ENCODE measurements at places on chromosomes 4 and X.
A peak's percentile ranks its signal among the peaks of the same experiment; 100 is the strongest.

DNA sequence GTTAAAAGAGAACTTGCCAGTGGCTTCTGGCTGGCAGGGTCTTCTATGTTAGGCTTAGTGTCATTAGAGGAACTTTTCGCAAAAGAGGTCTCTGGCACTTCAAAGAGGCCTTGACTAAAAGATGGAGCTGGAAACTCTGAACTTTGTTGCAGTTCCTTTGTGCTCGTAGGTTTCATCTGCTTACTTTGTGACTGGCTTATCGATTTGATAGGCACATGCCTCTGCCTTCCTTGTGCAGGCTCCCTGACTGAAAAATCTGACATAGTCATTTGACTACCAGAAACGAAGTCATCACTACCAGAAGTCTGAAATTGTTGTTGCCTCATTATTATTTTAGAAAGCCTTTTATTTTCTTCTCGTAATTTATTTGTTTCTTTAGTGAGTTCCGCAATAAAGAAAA lies 93.9 kb upstream of the IL13RA1 start:
- DNase-seq = no peak

- no peak for DNase-seq
Observed at GRCh38 chr4:107572281-107572680, 147.8 kb downstream of the PAPSS1 start.

DNA sequence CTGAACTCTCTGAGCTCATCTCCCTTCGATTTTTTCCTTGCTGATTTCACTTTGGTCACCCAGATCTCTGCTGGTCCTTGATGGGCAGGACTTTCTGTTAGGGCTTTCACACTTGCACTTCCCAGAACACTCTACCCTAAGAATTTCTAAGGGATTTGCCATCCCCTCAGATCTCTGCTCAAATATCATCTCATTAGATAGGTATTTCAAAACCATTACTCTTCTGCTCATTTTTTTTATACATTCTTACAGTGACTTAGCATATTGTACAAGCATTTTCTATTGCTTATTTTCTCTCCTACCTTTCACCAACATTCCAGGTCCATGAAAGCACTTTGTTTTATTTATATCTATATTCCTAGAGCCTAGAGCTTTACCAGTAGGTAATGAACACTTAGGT lies 913.3 kb downstream of the PDHA2 start:
- no peak for DNase-seq

GRCh38 chr4:17511509-17511949 lies 361 bp downstream of the QDPR start:
- no peak for DNase-seq

DNA sequence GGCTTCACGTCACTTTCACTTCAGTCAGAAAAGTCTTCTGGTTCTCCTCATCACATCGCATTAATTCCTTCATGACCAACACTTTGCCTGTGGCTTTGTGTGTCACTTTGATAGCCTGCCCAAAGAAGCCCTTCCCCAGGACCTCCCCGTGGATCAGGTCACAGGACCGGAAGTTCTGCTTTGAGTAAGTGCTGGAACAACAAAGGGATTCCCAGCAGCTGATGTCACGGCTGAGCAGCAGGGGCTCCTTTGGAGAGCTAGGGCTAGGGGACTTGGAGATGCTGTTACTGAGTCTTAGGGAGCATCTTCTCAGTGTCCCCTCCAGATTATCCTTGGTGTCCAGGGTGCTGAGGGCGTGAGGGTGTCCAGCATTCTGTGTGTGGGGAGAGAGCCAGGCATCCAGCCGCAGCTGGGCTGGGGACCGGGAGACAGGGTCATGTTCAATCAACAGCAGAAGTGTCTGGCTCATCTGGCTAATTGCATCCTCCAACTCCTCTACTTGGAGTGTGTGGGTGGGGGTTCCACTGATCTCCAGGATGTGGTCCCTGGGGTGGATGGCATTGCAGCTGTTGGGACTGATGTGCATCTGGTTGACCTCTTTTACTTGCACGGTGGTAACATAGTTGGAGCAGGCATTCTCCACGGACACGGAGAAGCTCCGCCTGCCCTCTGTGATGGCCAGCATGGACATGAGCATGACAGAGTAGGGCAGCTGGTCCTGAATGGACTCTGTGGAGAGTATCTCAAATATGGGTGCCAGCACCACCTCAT lies 39.2 kb upstream of the ARHGAP6 start:
- DNase-seq = no peak

DNA sequence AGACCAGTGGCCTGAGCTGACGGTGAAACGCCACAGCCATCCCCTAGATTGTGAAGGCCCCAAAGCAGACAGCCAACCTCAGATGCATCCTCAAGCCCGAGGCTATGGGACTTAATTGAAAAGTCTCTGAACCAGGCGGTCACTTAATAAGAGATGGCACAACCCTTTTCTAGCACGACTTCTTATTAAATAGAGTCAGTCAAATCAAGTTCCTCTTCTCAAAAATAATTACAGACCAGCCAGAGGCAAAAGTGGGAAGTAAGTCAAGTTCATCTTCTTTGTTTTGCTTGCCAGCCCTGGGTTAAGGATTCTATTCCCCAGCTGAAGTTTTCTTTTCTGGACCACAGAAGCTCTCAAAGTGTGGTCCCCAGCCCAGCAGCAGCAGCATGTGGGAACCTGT lies 9.7 kb upstream of the SH3KBP1 start:
- DNase-seq = no peak

DNA sequence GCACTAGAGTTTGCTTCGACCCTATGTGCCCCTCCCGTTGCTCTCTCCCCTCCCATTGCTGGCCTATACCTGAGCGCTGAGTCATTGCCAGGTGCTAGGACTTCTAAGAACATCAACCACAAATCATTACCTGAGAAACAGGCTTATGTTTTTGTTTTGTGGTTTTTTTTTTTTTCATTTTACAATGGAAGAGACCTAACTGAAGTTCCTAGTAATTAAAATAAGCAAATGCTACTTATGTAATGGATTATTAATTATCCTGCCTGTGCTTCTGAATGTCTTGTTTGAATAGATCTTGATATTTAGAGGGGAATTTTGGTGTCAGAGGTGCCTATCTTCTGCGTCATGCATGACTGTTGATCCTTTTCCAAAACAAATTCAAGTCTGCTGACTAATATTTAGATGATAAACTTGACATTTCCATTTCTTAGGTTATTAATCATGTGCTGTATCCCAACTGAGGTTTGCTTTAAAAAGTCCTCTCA lies 275.4 kb upstream of the CPEB2 start:
- peak; percentile 89 for DNase-seq

DNA sequence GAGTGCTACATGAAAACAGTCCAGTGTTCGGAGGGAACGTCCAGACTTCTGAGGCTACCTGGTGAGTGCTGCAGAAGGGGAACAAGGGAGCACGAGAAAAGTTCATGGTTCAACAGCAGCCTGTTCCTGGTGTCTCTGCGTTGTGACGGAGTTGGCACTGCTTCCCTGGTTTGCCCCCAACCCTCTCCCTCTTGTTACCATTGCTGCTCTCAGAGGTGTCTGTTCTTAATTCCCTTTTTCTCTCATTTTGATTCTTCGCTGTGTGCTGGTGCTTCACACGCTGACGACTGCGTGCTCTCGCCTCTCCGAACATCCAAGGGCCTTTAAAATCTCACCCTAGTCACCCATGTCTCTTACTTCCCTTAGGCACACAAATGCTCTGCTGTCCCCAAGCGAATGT lies 1.6 kb upstream of the FAM149A start:
- DNase-seq = no peak

DNA sequence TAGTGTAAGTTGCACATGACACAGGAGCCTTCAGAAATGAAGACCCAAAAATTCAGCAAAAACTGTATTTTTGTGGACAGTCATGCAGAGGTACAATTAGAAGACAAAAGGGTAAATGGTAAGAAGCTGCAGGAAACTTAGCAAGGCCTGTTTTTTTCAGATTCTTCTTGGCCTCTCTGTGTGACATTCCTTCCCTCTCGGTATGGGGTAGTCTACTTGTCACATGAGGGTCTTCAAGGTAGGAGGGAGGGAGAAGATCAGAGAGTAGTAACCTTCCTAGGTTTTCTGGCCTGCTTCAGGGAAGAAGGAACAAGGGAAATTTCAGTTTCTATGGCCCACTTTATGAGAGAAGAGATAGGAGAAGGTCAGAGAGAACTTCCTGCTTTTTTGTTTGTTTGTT lies 230.4 kb upstream of the PPP1R2C start:
- DNase-seq = no peak

- DNase-seq = no peak
Observed at GRCh38 chrX:9392445-9392844, 72.4 kb upstream of the TBL1X start.

DNA sequence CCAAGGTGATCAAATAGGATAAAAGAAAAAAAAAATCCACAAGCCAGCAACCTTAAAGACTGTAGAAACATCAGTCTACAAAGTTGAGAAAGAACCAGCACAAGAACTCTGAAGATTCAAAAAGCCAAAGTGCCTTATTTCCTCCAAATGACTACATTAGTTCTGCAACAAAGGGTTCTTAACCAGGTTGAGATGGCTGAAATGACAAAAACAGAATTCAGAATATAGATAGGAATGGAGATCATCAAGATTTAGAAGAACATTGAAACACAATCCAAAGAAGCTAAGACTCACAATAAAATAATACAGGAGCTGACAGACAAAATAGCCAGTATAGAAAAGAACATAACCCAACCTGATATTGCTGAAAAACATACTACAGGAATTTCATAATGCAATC lies 156.5 kb upstream of the ZCCHC13 start:
- no peak for DNase-seq

DNA sequence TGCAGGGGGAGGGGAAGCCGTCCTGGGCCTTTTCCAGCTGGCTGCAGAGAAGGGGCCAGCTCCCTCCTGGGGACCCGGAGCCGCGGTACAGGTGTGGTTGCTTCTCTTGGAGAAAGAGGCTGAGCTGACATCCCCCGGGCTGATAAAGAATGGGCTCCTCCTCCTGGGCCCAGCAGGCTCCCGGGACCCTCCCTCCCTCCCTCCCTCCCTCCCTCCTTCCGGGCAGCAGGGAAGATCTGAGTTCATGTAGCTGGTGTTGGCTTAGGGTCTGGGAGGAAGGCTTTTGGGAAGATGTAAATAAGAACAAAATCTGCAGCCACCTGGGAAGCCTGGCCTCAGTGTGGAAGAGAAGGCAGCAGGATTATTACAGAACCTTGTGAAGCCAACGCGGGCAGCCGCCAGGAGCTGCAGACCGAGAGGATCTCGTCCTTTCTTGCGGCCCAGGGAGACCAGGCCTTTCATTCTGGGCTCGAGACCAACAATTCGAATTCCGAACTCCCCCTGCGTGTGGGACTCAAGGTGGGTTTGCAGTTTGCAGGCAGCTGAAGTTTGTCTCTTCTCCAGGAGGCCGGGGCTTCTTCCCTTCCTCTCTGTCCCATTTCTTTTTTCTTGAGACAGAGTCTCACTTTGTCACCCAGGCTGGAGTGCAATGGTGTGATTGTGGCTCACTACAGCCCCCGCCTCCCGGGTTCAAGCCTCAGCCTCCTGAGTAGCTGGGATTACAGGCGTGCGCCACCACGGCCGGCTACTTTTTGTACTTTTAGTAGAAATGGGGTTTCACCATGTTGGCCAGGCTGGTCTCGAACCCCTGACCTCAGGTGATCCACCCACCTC lies at the start of gene PLCXD1:
Gene PLCXD1, plus strand, starts transcription at position 216 of the 834 bp plus-strand sequence. CDS start 2,807 bp downstream, outside the sequence.
- no peak for DNase-seq

GRCh38 chr4:145822581-145822980 lies 116.0 kb downstream of the ZNF827 start:
- DNase-seq = no peak

DNA sequence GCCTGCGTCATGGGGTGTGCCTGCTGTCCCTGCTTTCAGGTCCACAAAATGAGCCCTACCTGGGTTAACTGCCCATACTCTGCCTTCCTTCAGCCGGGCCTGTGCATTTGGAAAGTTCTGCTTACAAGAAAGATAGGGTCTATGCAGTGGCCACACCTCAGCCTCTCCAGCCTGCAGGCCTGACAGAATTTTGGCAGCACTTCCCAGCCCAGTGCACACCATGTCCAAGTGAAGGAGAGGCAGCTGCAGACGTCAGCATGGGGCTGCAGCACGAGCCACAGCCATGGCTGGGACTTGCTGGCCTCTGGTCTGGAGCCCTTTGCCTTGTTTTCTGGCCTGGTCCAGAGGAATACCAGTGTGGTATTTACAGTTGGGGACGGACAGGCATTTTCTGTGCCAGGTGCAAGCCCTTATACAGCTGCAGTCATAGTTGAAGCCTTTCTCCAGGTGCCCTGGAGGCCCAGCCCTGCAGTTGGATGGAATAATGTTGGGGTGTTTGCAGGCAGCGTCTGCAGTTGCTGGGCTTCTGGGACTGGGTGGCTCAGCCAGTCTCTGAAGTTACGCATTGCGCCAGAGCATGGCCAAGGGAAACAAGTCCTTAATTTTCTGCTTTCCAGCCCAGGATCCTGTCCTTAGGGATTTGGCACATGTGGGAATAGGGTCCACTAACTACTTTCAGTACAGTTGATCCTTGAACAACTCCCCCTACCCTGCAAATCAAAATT lies 26.2 kb downstream of the JADE1 start:
- DNase-seq = no peak

GRCh38 chr4:138247643-138248042 lies 5.5 kb upstream of the SLC7A11 start:
- DNase-seq = no peak
